ENCODE measurements at places on chromosomes 4 and X. TPM values are rescaled to one million over a fixed set of nuclear protein-coding genes. Genes with fewer than 3 reads are reported as not detected.

Gene UGT2B17
- total RNA-seq = not detected

Gene ADGRL3
- 134 TPM for total RNA-seq

Gene CPLX1
- 9.2 TPM for total RNA-seq

Gene MAPK10
- 179 TPM for total RNA-seq

Gene ADGRA3
- 87.5 TPM for total RNA-seq

Gene GPRASP1
- total RNA-seq = 33.8 TPM

Gene ZNF630
- 12.4 TPM for total RNA-seq

Gene NEUROG2
- 8.2 TPM for total RNA-seq

Gene GRPEL1
- 16.2 TPM for total RNA-seq

Gene KCNE5
- total RNA-seq = 3.9 TPM

Gene XK
- total RNA-seq = 5.8 TPM

Gene EGFL6
- 75.3 TPM for total RNA-seq

Gene ARMCX1
- 73.6 TPM for total RNA-seq

Gene ARMCX6
- 38.4 TPM for total RNA-seq

Gene MBNL3
- 14.3 TPM for total RNA-seq

Gene DOK7
- total RNA-seq = 3.5 TPM

Gene DRP2
- total RNA-seq = 3.7 TPM

Gene SLC7A11
- 7.1 TPM for total RNA-seq

Gene CSN3
- total RNA-seq = not detected

Gene PABPC5
- 8.4 TPM for total RNA-seq

Gene ALB
- total RNA-seq = 0.71 TPM

Gene PF4V1
- not detected for total RNA-seq

Gene CXCR3
- not detected for total RNA-seq

Measured in camera-type eye (tissue), 1 donor.